ENCODE measurements at places on chromosomes 3 and 15. TPM values are rescaled to one million over a fixed set of nuclear protein-coding genes. Genes with fewer than 3 reads are reported as not detected.

Gene NR1I2
- total RNA-seq: not detected

Gene FETUB
- not detected for total RNA-seq

Gene EFHB
- total RNA-seq: 0.42 TPM

Gene WDR93
- under 0.01 TPM for total RNA-seq

Gene MAGI1
- total RNA-seq: 28.2 TPM

Gene FRMD4B
- under 0.01 TPM for total RNA-seq

Gene IQCF5
- total RNA-seq: not detected

Gene DAZL
- not detected for total RNA-seq

Gene STX19
- not detected for total RNA-seq

Gene DUOX2
- total RNA-seq: not detected

Gene PLCH1
- 0.09 TPM for total RNA-seq

Gene GOLGA8S
- not detected for total RNA-seq

Gene NOX5
- 0.30 TPM for total RNA-seq

Gene CPN2
- total RNA-seq: not detected

Gene KIF7
- total RNA-seq: 18.7 TPM

Gene RAB8B
- 57.7 TPM for total RNA-seq

Gene TADA3
- 89.4 TPM for total RNA-seq

Gene GOLGA8J
- not detected for total RNA-seq

Gene C3orf22
- not detected for total RNA-seq

Gene ZNF620
- total RNA-seq: 0.92 TPM

Gene STAB1
- 1.1 TPM for total RNA-seq

Gene KBTBD8
- total RNA-seq: 2.9 TPM

Gene UTS2B
- 0.30 TPM for total RNA-seq

Gene SPESP1
- 6.0 TPM for total RNA-seq

Gene ANKRD63
- total RNA-seq: not detected

Gene TRA2B
- 139 TPM for total RNA-seq

Gene BNC1
- total RNA-seq: 23.3 TPM

Gene SNAPC5
- total RNA-seq: 19.0 TPM

Gene TXNRD3
- 7.1 TPM for total RNA-seq

Gene MNS1
- 1.3 TPM for total RNA-seq

Gene GP5
- 0.14 TPM for total RNA-seq

Gene CCDC51
- total RNA-seq: 20.1 TPM

Gene CYP8B1
- total RNA-seq: not detected

Gene PRRT3
- total RNA-seq: 2.4 TPM

Gene EHD4
- 16.3 TPM for total RNA-seq

Gene CCR8
- total RNA-seq: not detected
